HFF-Myc (cell line): ENCODE measurements at places on chromosomes 1 and 21.

DNA sequence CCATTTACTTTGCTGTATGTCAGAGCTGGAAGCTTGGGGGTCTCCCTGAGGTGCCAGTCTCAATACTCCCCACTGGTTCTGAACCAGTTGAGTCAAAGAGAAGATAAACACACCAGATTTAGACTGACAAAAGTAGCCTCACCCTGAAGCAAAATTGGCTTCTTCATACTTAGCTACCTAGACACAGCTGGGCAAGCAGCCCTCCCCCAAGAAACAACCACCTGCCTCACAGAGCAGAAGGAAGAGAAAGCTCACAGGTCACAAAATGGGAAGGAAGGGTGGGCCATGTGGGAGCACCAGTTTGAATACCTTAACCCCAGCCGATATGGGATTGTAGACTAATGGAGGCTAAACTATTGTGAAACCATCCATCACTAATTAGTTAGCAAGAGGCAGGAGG, 24.6 kb upstream of the MYSM1 start:
- DNase-seq: no peak

- no peak for DNase-seq
Measured at GRCh38 chr1:28341591-28341990, 12.8 kb downstream of the MED18 start.

DNA sequence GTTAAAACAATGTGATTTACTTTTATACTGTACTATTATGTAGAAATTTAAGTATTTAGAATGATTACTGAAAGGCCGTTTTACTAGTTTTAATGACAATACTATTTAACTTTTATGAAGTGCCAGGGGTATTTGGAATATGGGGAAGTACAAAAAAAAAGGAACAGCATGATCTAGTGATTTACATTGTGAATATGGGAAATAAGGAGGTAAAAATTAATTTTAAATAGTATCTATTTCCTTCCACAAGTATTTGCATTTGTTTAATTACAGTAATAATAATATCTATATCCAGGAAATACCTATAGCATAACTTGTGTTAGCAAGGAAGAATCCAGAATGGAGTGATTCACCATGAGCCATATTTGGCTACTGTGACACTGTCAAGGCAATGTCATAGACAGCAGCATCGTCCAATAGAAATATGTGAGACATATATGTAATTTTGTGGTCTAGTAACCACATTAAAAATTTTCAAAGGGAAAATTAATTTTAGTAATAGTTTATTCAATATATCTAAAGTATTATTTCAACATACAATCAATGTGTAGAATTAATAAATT, 22.0 kb downstream of the CNST start:
- DNase-seq: no peak

- DNase-seq: no peak
Measured at GRCh38 chr1:100628631-100629081, 90.7 kb downstream of the GPR88 start.
